ENCODE measurements at places on chromosomes 6 and 20.

- no peak for DNase-seq
These were observed 59.0 kb downstream of the SLC23A2 start for GRCh38 chr20:4942331-4942730.

DNA sequence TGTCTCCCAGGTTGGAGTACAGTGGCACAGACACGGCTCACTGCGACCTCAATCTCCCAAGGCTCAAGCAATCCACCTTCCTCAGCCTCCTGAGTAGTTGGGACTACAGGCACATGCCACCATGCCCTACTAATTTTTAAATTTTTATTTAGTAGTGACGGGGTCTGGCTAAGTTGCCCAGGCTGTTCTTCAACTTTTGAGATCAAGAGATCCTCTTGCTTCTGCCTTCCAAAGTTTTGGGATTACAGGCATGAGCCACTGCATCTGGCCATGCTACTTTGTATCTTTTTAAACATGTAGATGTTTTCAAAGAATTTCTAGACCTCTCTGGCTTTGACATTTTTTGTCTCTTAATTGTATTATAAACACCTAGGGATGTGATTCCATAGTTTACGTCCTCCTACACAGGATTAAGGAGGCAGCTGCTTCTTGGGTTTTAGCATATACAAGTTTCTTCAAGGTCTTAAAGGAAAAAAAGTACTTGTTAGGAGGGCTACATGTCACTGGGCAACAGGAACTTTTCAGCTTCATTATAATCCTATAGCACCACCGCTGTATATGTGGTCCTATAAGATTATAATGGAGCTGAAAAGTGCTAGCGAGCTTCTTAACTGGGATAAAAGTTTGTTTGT, 1.3 kb downstream of the ADAT2 start:
- no peak for DNase-seq

DNA sequence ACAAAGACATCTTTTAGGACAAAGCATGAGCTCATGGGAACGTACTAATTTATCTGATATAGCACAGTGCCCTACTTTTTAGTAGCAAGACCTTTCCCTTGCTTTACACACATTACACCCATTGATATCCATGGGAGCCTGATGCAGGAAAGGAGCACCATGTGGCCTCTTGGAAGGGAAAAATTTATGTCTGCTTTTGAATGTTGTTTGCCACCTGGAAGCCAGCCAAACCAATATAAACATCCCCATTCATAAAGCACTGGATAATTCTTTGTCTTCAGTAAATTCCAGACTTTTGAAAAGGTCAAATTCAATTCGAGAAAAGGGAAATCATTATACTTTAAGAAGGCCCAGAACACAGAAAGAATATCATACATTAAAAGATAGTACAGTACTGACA, 152.3 kb upstream of the BEND6 start:
- DNase-seq, result no peak

DNA sequence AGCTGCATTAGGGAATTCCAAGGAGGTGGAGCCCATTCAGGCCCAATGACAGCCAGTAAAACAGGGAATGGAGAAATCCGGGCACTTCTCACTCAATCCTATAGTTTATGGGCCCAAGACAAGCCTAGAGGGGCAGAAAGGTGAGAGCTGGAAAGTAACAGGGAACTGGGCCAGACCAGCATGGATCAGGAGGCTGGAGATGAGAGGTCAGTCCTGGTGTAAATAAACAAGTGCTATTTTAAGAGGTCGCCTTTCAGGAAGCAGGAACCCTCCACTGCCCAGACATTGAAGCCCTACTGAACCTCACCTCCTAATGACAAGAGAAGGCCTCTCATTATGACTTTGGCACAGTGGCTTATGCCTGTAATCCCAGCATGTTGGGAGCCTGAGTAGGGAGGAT, 57.2 kb upstream of the TGM3 start:
- DNase-seq, result no peak

DNA sequence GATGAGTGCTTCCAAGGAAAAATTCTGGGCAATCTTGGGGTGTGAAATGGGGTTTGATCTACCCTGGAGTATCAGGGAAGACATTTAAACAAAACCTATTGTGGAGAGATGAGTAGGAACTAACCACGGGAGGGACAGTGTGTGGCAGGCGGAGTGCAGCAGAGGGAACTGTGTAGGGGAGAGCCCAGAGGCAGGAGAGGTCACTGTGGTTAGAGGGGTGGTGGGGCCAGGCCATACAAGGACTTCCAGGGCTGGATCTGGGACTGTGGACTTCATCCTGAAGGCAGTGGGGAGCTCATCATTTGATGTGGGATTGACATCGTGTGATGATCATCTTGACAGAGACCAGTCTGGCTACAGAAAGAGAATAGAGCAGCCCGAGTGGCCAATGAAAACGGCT, 89.0 kb downstream of the TOX2 start:
- DNase-seq, result no peak
